ENCODE measurements at places on chromosomes 1 and 21.

DNA sequence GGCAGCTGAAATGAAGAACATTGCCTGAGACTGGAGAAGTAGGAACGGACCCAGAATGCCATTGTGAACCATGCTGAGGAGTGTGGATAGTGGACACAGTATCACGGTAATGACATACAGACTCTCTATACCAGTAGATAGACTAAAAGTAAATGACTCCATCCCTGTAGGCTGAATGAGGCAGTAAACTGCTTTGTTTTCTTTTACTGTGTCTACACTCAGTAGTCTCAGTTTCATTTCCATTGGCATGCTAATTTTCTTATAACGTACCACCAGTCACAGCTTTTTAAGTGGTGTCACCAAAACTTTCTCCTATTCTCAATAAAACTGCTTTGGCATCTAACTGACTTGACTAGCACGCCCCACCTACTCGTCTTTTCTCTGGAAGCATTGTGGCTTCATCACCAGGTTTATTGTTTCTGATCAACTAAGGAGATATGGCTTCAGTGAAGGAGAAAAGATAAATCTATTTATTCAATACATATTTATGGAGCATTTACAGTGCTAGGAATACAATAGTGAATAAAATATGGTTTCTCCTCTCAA lies 8.4 kb upstream of the ZNF697 start:
- DNase-seq = no peak

GRCh38 chr1:224929335-224930237 lies at the start of gene DNAH14:
TSS of gene DNAH14 (plus strand) at chr1:224929675. CDS start at chr1:224952703, 23,028 bp downstream.
- DNase-seq = peak; percentile 91

- DNase-seq = peak; percentile 76
Observed at GRCh38 chr1:98677288-98677687, 15.8 kb downstream of the SNX7 start.

DNA sequence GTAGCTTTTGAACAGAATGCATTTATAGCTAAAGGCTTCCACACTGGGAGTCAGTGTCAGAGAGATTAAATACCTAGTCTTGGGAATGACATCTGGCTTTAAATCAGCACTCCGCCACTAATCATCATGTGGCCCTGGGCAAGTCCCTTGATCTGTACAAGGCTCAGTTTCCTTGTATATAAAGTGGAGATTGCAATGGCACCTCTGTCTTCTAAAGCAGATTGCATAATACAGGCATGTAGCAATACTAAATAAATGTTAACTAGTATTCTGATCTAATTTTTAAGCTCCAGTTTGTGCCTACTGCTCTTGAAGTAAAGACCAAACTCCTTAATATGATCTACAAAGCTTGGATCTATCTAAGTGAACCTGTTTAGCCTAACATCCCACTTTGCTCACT lies 249.4 kb downstream of the PLPP3 start:
- DNase-seq = no peak

DNA sequence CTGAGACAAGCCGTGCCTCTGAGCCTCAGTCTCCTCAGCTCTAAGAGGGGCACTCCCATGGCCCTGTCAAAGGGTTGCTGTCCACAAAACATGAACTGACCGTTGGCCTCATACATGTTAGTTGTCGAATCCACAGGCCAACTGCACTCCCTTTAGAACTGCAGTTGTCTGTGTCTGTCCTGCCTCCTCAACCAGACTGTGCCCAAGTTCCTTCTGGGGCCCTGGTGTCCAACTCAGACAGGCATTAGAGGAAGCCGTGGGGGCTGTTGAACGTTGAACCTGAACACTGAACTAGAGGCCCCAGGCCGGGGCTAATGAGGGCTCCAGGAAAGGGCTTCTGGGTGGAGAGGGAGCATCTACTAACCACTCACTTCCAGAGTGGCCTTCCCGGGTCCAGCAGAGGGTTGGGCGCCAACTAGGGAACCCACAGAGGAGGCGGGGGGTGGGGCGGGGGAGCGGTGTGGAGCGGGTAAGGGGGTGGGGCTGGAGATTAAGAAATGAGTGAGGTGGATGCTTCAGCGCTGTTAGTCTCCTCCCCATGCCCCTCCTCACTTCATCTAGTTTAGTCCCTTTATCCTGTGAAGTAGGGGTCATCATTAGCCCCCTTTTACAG lies at the start of gene RAB42:
TSS of gene RAB42 (plus strand) at position 558 of the 613 bp plus-strand sequence. CDS start 247 bp downstream, outside the sequence.
- DNase-seq = no peak

GRCh38 chr1:43368646-43369020 lies 822 bp upstream of the ELOVL1 start:
- no peak for DNase-seq

DNA sequence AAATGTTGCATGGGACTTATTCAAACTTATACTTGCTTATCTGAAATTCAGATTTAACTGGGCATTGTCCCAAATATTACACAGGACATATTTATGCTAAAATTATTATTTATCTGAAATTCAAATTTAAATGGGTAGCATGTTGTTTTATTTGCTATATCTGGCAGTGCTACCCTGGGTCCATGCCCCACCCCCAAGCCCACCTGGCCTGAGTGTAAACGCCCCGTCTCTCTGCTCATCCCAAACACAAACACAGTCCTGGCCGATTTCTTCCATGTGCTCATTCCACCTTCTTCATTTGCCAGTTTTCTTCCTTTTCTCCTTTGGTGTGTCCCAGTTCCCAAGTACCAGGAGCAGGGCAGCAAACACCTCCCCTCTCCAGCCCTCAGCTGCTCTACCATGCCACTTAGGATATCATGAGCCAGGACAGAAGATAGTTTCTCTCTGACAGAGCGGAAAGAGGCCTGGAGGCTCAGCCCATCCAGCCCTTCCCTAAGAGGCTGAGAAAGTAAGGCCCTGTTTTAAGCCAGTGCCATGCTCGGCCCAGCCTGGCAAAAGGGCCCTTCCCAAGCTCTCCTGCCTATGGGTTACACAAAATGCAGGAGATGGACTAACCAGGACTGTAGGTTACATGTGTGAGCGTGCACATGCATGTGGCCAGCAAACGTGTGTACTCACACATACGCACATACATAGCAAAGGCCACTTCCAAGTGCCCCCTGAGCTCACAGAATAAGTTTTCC lies 69.5 kb downstream of the UBE2T start:
- DNase-seq = no peak

Data from NCI-H2081 (cell line).